WERI-Rb-1 (cell line): ENCODE measurements at places on chromosomes 2 and 18.

DNA sequence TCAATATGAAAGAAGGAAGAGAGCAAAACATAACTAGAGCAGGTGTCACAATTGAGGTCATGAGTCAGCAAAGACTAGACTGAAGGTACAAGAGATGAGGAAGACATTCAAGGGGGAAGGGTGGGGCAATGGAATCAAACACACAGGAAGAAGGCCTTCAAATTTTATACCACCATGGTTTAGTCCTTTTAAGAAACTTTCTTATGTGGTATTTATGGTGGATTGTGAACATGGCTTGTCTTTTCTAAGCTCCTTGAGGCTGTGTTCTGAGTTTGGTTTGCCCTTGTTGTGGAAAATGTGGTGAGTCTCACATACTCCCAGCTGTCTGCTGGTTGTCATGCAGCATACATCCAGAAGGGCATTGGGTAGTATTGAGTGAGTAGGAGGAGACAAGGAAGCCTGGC lies 62.1 kb downstream of the NABP1 start:
- DNase-seq = no peak

DNA sequence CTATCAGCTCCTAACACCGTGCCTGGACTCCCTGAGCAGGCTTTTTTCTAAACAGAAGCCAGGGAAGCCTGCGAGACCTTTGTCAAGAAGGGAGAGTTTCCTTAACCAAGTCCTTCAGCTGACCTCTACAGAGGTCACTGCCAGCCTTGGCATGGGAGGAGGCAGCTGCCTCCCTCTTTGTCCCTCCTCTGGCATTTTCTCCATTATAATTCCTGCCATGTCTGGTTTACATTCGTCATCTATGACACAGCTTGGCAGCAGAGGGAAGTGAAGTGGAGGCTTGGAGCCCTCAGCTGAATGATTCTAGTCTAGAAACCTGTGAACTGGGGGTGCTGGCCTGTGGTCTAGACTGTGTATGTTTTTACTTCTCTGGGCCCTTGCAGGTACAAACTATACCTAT lies 22.5 kb downstream of the LIPG start:
- DNase-seq = no peak

GRCh38 chr18:61731693-61732376 lies 161.0 kb downstream of the RNF152 start:
- no peak for DNase-seq

DNA sequence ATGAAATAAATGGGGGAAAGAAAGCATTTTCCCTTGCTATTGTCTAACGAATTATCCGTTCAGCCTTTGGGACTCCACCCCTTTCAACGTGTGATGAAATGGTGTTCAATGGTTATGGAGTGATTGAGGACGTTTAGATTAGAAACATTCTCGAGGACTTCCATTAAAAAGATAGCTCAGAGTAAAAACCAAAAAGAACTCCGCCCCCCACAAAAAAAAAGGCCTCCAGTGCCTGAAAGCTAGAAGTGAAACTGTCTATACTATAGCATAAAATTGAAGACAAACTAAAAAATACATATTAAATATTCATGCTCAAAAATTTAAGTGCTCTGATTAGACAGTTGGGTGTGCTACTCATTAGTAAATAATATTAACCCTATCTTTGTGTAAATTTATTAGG lies 3.0 kb upstream of the ZNF516 start:
- no peak for DNase-seq

DNA sequence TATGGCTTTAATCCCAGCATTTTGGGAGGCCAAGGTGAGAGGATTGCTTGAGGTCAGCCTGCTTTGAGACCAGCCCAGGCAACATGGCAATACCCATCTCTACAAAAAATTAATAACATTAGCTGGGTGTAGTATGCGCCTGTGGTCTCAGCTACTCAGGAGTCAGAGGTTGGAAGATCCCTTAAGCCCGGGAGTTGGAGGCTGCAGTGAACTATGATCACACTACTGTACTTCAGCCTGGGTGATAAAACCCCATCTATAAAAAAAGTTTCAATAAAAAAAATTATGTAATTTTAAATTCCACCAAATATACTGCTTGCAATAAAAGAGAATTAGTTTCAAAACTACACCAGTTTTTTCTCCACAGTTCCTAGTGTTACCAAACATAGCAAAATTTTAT lies 23.3 kb upstream of the CACNB4 start:
- DNase-seq = no peak

DNA sequence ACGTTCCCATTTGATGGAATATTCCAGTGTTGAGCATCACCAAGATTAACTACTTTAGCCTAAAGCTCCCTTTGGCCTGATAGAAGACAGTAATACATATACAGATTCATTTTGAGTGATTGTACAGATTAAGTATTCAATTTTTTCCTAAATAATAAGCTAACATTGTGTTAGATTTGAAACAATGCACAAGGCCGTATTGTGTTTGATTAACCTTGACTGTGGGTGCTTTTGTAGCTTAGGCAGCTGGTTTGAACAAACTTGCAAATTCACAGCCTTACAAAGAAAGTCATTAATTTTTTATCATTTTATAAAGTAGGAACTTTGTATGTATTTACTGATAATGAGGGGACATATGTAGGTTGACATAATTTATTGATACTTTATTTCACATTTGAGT lies 29.6 kb downstream of the NABP1 start:
- no peak for DNase-seq

DNA sequence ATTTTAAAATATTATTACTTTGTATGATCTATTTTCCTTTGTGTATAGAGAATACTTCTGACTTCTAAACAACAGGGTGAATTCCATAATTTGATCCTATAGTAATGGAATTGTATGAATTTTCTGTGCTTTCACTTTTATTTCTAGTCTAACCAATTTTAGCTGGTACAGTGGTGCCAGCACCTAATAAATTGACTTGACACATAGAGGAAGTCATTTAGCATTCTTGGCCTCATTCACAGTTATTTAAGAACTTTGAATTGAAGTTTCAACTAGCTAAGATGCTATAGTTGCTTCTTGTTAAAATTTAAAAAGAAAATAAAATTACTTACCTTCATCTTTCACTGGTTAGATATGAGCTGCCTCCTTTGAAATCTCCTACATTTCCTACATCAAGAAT lies 220.4 kb downstream of the CPS1 start:
- no peak for DNase-seq

- no peak for DNase-seq
Observed at GRCh38 chr2:119693967-119694366, 15.0 kb downstream of the TMEM177 start.

- DNase-seq = no peak
Observed at GRCh38 chr2:8222979-8223694, 458.7 kb upstream of the ID2 start.

GRCh38 chr18:27447451-27447881 lies 262.4 kb upstream of the CHST9 start:
- no peak for DNase-seq

- no peak for DNase-seq
Observed at GRCh38 chr2:6352247-6352646, 513.5 kb downstream of the CMPK2 start.

DNA sequence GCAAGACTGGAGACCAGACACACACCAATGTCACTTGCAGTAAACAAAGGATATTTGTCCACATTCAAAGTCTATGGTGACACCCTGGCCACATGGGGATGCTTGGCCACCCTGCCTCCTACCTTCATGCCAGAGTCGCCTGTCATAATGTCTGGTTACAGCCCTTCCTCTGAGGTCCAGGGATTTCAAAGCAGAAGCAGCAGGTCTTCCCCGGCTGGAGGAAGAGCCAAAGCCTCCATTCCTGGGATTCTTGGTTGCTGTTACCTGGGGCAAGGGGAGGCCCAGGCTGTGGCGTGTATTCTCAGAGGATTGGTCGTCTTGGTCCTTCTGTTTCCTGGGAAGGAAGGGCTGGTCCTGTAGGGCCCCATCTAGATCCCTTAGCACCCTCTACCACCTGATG lies 2.3 kb upstream of the ALPP start:
- no peak for DNase-seq

- DNase-seq = no peak
Observed at GRCh38 chr2:10297959-10298531, 4.7 kb upstream of the HPCAL1 start.

DNA sequence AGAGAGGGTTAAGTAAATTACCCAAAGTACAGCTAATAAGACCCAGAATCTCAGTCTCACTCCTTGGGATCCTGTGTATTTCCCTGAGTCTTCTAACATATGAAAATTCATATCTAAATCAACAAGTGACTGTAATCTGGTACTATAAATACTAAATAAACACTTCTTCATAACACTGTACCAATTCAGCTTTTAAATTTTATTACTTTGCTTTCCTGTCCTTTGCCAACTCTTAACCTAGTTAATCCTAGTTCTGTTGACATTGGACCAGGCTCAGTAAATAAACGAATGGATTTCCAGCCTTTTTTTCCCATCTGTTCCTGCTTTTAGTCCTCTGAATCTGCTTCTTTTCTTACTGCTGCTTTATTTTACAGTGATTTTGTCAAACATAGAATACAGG lies 13.8 kb downstream of the MRPL35 start:
- DNase-seq = no peak

DNA sequence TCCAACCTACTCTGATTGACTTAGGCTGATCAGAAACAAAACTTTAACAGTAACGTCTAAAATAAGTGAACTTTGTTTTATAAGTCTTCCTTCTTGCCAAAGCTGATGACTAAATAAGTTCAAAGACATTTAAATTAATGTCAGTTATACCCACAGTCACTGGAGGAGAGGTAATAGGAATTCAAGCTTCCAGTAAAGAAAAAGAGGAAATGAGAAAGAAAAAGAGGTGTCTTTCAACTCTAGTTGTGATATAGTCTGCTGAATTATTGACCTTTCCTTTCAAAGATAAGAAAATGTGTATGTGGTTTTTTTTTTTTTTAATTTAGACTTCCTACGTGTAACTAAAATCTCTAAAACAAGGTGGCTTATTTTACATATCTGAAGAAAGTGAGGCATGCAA lies 191.5 kb downstream of the SLC8A1 start:
- DNase-seq = no peak

DNA sequence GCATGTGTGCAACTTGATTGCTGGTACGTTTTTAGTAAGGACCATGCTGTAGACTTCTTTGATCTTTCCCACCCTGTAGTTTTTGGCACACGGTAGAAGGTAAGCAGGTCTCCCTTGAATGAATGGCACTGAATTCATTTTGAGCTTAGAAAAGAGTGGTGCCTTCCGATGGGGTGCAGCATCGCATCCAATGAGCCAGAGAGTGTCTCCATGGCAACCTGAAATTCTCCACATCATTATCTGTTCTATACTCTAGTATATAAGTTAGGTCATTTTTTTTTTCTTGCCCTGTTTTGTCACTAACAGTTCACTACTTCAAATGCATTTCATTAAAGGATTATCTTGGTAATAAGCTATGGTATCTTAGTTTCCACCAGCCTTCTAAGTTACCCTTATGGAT lies 81.2 kb upstream of the REV1 start:
- no peak for DNase-seq

- DNase-seq = no peak
Observed at GRCh38 chr18:49076654-49077166, 125.9 kb upstream of the SMAD7 start.
